ENCODE measurements at places on chromosomes 5 and 9.

DNA sequence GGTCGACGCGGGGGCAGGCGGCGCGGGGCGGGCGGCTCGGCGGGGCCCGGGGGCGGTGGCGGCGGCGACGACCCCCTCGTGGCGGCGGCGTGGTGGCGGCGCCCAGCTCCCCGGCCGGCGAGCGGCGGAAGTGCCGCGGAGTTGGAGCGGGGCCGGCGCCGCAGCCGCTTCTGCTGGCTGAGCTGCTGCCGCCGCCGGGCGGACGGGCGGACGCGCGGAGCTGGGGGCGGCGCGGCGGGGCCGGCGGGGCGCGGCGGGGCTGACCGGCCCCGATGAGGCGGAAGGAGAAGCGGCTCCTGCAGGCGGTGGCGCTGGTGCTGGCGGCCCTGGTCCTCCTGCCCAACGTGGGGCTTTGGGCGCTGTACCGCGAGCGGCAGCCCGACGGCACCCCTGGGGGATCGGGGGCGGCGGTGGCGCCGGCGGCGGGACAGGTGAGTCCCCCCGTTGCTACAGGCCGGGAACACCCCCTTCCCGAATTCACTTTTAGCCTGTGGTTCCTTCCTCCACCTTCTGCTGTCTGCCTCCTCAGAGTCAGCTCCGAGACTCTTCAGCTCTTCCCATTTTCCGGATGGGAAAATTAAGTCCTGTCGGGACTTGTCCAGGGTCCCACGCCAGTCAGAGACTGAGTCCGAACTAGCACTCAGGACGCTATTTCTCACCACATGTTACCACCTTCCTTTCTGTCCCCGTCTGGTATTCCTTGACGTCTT, at the start of gene GALNT10:
Gene GALNT10, plus strand, starts transcription at position 139 of the 710 bp plus-strand sequence. Its CDS starts 134 bp downstream, at position 273.
- no peak for DNase-seq

- DNase-seq, result no peak
Measured at GRCh38 chr5:72076621-72077300, 30.5 kb upstream of the MAP1B start.

GRCh38 chr5:57332361-57332760, 150.2 kb downstream of the ACTBL2 start:
- no peak for DNase-seq

DNA sequence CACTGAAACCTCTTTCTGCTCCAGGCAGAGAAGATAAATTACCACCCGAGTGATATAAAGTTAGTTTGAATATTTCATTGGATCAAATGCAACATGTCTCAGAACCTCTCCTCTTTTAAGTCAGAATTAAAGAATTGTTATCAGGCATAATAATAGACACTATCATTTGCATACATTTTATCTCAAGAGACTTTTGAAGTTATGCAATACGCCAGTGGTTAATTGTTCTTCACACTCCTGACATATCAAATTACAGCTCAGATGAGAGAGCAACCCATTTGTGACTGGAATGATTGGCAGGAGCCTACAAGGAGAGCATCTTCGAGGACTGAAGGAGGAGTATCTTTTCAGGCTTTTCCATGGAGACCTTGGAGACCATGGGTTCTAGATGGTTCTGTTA, 452.2 kb downstream of the KDM4C start:
- DNase-seq, result no peak

DNA sequence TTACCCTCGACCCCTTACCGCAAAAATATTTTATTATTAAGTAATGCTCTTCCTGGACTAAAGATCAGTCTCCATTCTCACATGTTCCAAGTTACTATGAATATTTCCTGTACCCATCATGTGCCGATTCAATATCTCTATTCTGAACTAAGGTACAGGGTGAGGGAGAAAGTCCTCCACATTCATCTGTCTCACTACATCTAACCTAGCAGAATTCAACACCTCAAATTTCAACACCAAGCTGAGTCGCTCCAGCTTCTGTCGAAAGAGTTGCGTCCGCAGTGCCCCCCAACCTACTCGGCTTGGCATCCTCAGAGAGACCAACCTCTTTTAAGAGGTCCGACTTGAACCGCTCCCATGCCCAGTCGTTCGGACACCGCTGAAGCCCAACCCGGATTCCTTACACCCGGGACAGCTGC, 1.0 kb downstream of the CERT1 start:
- DNase-seq, result peak; percentile 3

- no peak for DNase-seq
Measured at GRCh38 chr5:107218457-107219193, 452.1 kb downstream of the EFNA5 start.

DNA sequence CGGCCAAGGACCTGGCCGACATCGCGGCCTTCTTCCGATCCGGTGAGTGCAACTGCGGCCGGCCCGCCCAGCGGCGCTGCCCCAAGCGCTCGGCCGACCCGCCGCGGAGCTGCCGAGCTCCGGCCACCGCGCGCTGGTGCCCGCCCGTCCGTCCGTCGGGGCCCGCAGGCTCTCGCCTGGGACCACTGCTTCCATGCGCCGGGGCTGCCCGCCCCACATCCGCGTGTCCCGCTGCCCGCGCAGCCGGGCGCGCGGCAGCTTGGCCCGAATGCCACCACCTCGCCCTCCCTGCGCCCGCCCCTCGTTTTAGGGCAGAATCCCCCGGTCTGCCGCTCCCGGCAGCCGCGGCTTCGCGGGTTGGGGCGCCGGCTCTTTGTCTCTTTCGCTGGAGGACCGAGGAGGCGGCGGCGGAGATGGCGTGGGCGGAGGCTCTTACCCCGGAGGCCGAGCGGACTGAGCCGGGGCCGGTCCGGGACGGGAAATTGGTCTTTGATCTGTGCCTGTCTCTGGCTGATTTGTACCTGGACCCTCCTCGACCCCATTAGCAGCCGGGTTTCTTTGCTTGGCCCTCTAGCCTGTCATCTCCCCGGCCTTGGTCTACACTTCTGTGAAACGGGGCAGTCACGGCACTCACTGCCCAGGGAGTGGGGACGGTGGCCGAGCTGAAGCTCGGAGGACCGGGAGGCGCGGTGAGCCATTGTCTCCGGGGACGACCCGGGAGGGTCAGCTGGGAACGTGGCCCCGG, 871 bp downstream of the TRIO start:
- DNase-seq, result peak; percentile 11

DNA sequence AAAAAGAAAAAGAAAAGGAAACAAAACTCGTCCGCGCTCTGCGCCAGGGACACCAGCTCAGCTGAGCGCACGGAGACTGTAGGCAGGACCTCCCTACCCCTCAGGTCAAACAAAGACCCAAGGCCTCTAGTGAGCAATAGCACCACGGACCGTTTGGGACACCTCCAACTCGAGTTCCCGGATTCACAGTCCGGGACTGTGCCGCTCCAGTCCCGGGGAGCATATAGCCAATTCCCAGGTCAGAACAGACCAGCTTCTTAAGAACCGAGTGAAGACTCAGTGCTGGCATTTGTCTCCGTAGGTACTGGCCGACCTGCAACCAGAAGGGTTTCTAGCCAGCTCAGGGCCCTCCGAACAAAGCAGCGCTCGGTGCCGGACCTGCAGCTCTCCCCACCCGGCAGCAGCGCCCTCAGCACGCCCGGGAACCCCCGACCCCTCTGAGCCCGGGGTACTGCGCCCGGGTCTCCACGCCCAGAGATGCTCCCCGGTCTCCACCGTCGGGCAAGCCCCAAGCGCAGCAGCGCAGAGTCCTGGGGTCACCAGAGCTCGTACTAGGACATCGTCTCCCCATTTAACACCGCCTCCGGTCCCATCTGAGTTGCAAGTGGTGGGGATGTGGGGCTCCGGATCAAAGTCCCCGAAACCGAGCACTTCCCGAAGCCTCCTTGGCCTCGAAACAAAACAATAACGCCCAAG, 591 bp downstream of the ABCA1 start:
- DNase-seq, result peak; percentile 3

GRCh38 chr5:169748174-169748573, 111.1 kb downstream of the DOCK2 start:
- no peak for DNase-seq

DNA sequence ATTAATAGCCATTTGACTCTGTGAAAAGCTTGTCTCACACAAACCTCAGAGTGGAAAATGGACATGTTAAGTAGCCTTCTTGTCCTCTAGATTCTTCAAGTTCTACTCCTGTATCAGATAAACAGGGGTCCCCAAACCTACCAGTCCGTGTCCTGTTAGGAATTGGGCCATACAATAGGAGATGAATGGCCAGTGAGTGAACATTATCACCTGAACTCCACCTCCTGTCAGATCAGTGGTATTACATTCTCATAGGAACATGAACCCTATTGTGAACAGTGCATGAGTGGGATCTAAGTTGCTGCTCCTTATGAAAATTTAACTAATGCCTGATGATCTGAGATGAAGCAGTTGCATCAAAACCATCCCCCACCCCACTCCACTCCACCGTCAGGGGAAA, 136.3 kb downstream of the TMEM232 start:
- no peak for DNase-seq

DNA sequence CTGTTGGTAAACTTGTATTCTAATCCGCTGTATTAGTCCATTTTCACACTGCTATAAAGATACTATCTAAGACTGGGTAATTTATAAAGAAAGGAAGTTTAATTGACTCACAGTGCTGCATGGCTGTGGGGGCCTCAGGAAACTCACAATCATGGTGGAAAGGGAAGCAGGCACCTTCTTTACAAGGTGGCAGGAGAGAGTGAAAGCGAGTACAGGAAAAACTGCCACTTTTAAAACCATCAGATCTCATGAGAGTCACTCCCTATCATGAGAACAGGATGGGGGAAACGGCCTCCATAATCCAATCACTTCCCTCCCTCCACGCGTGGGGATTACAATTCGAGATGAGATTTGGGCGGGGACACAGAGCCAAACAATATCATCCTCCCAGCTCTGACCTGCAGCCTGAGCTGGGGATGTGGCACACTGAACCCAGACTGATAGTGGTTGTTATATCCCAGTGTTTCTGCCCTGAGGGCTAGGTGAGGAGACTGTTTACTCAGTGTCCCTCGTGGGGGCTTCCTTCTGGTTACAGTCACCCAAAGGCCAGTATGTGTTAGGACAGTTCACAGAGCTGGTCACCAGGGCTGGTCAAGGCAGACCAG, 488.3 kb downstream of the KDM4C start:
- DNase-seq, result no peak

DNA sequence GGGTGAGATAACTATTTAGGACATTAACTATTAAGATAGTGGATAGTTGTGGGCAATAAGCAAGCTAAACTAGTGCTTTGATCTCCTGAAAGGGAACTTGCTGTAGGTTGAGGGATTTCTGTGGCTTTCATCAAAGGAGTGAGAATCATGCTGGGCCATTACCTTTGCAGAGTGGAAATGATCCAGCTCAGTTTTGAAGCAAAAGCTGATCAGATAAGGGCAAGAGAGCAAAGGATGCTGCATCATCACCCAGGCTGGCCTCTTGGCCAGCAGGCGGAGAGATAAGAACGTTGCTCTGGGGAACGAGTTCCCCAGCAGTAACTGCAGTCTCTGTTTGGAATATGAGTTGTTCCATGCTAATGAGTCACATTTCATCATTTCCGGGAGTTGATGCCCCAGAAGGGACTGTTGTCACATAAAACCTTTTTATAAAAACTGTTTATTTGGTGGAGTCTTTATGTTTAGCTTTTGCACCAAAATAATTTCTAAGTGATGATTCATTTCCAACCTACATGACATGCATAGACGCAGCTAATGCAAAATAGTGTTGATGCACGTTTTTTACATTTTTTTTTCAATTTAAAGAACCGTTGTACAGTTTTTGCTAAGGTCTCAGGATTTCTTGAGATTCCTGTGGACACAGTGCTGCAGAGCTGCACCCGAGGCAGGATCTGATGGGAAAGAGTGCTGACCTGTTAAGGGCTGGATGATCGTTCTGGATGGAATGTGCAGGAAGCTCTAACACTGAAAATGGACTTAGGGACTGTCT, 99.3 kb downstream of the ACTBL2 start:
- DNase-seq, result peak; percentile 3

- DNase-seq, result no peak
Measured at GRCh38 chr9:1658661-1659362, 356.3 kb upstream of the SMARCA2 start.

DNA sequence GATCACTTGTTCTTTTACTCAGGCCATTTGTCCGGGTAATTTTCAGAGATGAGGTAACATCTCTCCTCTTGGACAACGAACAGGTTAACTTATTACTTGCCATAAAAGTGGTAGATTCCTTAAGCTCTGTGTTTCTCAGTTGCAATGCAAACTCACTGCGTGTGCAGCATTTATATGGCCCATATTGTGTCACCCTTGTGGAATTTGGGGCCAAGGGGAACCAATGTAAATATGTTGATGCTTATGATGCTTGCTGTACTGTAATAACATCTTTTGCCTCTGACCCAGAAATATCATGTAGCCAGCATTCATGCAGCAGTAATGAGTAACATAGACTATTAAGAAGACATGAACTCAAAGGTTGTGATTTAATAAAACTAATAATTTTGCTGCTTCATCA, 175.8 kb downstream of the ADAMTS6 start:
- DNase-seq, result no peak

DNA sequence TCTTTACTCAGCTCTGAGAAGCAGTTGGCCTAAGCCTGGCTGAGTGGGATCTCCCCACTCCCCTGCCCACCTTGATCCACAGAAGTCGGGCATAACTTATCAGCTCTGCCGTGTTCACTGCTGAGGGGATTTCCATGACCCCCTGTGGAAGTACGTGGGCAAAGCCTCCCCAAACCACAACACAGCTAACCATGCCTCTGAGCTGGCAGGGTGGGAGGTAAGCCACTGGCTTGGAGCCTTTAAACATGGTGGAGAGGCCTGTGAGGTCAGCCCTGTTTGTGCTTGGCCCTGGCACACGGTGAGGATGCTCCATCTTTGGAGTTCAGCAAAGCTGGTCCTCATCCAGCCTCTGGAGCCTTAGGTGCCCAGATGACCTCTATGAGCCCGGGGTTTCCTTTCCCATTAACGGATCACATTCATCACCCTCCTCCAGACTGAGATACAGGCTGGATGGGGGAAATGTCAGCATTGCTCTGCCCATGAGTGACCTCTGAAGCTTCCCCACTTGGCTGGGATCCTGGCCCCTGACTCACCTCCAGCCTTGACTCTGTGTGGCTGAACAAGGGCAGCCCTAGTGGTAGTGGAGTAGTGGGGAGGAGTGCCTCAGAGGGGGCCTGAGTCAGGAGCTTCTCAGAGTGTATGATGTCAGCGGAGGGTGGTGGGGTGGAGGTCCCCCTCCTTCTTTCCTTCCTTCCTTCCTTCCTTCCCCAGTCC, 6.2 kb downstream of the PDLIM4 start:
- DNase-seq, result no peak

- DNase-seq, result no peak
Measured at GRCh38 chr5:85472749-85473148, 1088.1 kb upstream of the EDIL3 start.

GRCh38 chr9:127451858-127452656, 747 bp downstream of the LRSAM1 start:
- peak; percentile 31 for DNase-seq

DNA sequence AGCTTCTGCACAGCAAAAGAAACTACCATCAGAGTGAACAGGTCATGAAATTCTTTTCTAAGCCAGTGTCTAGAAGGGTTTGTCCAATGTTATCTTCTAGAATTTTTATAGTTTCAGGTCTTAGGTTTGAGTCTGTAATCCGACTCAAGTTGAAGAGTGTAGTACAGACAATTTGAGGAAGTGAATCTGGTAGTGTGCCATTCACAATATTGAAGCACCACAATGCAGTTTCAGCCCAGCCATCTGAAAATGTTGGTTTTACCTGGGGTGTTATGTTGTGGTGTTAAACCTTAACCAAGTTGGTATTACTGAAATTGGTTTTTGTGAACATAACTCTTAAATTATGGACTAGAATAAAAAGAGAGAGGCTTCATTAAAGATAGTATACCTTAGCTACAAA, 77.2 kb downstream of the ADAMTS16 start:
- DNase-seq, result no peak

All from stimulated activated CD4-positive, alpha-beta T cell treated with anti-CD3 and anti-CD28 coated beads, Interleukin-15, amount 100 ng/mL, for 1 hour (primary cell).